ENCODE measurements at places on chromosomes 12 and 14.

DNA sequence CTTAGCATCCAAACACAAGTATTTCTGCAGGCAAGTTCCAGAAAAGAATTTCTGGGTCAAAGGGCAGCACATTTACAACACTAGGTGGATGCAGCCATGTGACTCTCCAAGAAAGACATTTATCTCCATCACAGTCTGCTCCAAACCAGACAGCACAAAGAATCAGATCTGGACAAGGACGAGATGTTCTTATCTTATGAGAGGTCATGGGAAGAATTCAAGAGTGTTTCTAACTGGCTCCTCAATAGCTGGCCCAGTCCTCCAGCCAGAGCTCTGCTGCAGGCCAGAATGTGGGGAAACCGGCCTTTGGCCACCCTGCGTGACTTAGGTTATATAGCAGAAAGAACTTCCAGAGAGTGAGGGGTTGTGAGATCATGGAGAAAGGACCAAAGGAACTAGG lies 17.4 kb downstream of the TMEM119 start:
- DNase-seq, result no peak

DNA sequence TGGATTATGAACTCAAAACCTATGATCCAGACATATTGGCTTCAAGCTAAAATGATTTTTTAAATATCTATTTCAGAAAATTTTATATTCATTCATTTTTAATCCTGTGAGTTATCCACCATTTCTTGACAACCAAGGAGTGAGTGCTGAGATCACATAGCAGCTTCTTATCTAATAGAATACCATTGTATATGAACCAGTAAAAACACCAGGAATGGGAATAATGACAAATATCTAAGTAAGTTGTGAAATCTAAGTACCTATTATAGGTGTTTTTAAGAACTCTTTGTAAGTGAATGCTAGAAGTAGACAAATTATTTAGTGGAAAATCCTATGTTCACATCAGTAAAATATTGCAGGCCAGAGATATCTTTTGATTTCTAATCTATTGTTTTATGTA lies 8.2 kb downstream of the LUM start:
- no peak for DNase-seq

DNA sequence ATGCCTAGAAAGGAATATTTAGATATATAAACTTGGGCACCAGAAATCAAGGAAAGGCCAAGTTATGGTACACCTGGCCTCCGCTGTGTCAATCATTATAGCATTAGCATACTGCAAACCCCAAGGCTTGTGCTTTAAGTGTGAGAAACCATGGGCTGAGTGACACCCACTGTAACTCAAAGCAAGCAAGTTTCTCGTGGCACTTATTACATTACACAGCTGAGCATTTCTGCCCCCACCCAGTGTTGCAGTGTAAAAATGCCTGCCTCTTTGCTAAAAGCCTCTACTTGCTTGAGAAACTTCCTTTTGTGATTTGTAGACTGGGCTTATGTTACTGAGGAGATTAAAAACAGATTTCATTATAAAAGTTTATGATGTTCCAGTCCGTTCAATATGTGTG lies 122.0 kb downstream of the TGFB3 start:
- DNase-seq, result no peak

DNA sequence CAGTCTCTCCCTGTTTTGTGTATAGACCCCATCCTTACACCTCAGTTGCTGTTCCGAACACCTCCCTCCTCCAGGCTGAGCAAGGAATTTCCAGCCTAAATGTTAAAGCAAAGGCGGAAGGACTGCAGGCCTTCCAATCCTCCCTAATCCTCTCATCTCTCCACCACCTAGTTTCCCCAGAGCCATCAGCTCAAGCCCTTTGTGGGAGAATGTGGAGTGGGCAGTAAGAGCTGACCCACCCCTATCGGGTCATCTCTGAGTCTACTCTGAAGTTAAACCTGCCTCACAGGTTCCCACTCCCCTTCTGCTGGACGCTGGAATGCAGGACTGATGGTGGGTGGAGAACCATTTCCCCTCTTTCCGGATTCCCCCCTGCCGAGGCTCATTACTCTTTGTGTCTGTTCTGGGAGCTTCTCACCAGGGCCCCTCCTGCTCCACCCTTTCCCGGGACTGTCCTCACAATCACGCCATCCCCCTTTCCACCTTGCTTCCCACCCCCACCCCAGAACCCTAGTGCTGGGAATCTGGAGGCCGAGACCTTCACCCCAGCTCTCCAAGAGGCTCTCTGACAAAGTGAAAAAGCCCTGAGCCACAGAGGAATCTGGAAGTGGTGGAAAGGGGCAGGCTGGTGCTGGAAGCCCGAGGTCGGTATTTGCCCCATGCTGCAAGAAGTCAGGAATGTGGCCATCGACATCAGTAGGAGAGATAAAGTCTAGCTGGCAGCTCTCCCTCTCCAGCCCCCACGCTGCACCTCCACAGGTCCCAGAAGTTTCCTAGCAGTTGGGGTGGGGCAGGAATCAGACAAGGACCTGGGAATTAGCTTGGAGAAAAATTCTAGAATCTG lies 3.3 kb upstream of the KRT18 start:
- DNase-seq, result no peak

DNA sequence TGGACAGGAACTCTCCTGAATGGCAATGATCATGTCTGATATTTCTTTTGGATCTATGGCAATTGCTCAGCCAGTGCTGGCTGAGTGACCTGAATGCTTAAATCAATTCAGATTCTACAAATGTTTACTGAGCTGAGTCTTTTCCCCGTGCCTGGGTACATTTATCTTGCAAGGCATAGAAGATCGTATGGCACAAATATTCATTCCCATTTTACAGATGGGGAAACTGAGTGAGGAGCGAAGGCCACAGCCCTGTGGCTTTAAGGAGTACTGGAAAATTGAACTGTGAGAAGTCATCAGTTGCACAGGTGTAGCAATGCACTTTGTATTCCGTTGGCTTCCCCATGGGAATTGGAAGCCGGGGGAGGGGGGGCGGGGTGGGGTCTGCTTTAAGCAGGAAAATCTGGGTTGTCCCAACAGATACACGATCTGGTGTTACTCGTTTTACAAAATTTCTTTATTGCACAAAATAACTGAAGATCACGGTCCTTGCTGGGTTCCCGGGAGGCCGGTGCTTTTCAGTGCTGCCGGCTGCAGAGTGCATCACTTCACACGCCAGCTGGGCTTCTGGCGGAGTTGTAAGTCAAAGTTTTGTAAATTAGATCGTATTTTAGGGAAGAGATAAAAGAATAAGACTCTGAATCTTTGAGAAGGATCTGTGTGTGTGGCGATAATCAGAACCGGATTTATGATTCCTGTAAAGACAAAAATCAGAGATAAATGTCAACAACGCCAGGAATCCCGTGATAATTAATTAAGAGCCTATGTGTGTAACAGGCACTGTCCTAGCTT lies 75.0 kb upstream of the MAP1LC3B2 start:
- DNase-seq, result no peak

- no peak for DNase-seq
Measured at GRCh38 chr14:103765526-103765925, 49.9 kb downstream of the ZFYVE21 start.

GRCh38 chr14:94043111-94043755 lies 17.1 kb downstream of the OTUB2 start:
- DNase-seq, result no peak

DNA sequence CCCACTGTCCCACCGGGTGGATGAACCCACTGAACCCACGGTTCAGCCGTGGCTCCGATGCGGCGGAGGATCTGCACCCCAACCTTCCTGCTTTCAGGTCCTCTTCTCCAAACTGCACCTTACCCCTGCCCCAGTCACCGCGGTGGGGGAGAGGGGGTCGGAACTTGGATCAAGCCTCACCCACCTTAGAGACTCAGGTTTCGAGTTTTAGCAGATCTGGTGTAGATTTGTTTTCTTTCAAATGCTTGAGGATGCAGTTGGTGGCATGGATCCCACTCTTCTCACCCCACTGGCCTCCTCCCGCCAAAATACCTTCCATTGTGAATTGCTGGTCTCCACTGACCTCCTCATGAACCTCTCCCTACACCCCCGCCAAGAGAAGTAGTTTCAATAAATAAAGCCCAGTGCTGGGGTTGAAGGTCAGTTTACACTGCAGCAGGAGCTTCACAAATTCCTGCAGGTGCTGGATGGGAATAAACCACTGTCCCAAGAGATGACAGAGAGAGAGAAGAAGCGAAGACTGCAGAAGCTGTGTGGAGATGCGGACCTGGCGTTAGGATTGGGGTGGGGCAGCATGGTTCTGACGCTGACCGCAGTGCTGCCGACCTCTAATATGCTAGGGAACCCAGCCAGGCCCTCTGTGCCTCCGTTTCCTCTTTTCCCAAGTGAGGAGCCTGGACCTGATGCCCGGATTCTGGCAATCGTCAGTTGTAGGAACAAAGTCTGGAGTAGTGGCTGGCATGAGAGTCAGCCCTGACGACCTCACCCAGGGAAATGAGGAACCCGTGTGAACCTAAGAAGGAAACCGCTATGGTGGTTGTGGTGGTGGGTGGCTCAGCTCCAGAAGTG lies 7.4 kb downstream of the TTC6 start:
- DNase-seq, result no peak

DNA sequence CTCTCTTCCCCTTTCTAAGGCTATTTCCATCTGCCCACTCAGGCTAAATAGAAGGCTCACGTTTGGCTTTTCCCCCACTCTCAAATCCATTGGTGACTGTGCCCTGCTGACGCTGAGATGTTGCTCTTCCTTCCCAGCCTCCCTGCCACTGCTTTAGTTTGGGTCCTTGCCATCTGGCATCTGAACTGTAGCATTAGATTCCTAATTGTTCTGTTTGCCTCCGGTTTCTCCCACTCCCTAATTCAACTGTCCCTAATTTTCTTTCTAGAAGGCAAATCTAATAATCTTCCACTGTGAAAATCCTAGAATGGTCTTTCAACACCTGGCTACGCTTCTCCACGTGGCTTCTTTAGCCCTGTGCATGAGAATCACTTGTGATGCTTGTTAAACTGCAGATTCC lies 37.6 kb upstream of the SMOC1 start:
- no peak for DNase-seq

GRCh38 chr12:106602076-106602475 lies 19.3 kb downstream of the RFX4 start:
- DNase-seq, result no peak

- DNase-seq, result no peak
Measured at GRCh38 chr12:125255935-125256633, 190.8 kb downstream of the AACS start.

GRCh38 chr14:39232554-39233415 lies 930 bp upstream of the MIA2 start:
- DNase-seq, result no peak

GRCh38 chr12:92107621-92108131 lies 38.0 kb downstream of the BTG1 start:
- DNase-seq, result no peak

DNA sequence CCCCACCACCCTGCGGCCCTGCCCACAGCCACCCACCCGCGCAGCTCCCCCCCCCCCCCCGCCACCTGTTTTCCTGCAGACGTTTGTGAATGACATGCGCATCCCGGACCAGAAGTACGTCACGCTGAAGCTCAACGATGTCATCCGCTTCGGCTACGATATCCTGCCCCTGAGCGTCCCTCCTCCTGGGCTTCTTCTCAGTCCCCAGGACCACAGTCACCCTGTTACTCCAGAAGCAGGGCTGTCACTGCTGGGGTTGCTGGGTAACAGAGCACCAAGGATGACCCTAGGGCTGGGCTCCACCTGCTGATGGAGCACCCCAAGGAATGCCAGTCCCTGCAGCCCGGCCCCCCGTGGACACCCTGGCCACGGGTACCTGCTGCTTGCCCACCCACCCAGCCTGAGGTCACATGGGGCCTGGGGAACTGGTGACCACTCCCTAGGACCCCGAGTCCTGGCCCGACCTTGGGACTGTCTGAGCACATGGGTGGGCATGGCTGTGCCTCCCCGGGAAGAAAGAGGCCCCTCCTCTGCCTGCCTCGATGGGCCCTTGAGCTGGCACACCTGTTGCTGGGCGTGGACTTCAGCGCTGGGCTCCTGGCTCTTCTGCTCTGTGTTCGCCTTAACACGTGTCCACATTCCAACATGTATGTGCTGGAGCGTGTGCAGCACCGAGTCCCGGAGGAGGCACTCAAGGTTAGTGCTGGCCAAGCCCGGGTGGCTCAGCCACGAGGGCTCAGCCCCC lies 12.9 kb downstream of the CEP170B start:
- no peak for DNase-seq

- DNase-seq, result no peak
Measured at GRCh38 chr14:70755655-70756054, 53.7 kb downstream of the MAP3K9 start.

DNA sequence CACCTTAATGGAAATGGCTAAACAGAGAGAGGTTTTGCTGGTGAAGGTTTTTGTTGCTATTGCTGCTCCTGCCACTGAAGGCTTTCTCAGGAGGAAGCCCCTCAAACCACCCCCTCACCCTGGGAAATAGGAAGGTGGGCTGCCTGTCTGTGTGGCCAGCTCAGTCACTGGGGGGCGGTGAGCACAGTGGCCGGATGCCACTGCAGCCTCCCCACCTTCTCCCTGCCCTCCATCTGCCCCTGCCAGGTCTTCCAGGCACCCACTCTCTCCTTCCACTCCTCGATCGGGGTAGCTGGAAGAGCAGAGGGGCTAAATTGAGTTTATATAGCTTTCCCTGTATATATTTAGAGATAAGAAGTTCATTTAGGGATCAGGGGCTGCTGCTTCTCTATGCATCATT lies 80.8 kb downstream of the PAPOLA start:
- no peak for DNase-seq

DNA sequence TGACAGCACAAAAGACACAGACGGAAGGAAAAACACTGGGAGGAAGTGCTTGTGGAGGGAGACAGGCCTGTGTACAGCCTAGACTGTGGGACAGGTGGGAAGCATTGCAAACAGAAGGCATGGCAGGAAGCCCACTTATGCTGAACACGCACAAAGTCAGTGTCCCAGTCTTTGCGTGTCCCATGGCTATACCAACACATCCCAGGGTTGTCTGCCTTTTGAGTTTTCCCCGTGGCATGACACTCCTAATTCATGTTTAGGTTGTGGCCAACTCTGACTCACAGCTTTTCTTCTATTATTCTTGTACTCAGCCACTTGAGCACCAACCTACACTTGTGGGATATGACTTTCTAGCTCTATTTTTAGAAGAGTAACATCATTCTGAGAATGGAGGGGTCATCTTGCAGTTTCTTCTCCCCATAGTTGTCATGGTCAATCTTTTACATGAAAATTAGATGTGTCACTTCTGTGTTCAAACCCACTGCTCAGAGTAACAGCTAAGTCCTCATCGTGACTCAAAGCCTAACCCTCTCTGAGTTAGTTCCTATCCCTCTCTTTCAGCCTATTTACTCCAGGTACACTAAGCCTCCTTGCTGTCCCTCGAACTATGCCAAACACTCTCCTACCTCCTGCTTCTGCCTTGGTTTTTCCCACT lies 27.5 kb upstream of the JPH4 start:
- DNase-seq, result no peak

DNA sequence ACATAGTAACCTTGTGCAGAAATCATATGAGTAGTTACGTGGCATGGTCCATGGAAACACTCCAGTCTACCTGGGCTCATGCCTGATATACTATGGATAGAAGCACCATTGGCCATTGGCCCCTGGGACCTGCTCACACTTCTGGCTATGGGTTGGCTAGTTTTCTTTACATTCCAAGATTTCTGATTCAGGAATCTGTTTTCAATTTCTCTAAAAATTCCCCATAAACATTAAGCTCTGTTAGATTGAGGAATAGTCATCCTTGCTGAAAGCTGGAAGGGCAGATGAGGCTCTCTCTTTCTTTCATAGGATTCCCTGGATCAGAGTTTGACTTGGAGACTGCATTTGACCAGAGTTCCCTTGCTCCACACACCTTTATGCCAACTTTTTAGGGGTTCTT lies 37.3 kb upstream of the RAP1B start:
- DNase-seq, result no peak

All from stimulated activated CD4-positive, alpha-beta T cell treated with anti-CD3 and anti-CD28 coated beads, Interleukin-4, amount 100 ng/mL, for 48 hours (primary cell).